T47D (cell line): ENCODE measurements at places on chromosomes 5 and 9.

DNA sequence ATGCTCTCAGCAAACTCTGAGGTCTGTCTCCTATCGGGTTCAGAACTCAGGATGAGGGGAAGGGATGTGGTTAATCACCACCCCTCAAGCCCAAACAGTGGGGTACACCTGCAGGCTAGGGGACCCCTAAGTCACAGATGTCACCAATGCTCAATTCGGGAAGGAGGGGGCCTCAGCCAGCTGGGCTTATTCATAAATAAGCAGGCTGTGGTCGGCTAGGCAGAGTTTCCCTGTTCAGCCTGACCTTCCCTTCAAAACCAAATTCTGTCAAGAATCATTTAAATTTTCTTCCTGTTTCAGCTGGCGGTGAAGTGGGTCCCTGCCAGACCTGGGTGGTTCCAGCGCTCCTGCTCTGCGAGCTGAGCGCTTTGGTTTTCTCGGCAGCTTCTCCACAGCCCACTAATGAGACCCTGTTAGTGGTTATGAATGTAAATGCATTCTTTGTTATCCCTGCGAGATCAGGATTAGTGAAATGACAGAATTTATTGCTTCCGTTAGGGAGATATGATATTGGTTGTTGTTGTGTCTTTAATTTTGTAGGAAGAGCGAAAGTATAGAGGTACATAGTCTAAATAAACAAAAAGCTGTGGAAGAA lies 68.3 kb downstream of the AK8 start:
- no peak for DNase-seq

DNA sequence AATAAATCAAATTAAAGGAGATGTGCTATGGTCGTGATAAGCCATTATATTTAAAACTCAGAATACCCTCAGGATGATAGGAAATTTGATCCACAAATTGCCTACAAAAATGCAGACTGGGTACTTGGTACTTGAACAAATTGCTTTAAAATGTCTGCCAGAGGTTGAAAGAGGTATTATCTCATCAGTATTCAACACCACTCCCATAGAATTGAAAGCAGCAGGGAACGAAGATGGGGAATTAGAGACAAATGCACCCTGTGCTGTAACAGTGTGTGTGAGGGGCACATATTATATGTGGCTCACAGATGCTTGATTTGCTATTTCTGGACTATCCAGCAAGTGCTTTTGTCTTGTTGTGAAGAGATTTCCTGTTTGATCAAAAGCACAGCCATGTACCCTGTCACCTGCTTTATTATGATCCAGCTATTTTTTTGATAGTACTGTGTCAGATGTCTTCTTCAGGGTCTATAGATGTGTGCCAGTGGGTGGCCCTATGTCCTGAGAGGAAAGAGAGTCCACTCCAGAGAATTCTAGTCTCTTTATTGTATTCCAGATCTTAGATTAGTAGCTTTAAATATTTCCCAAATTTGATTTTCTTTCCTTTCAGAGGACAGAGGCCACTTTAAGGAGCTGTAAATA lies 120.1 kb downstream of the XRCC4 start:
- DNase-seq: no peak

GRCh38 chr9:16870596-16871335 lies at the start of gene BNC2:
TSS of gene BNC2 (minus strand) at chr9:16870670. CDS start at chr9:16870648, 22 bp downstream.
- no peak for DNase-seq

- no peak for DNase-seq
Observed at GRCh38 chr9:106866243-106866642, 3.3 kb downstream of the ZNF462 start.

DNA sequence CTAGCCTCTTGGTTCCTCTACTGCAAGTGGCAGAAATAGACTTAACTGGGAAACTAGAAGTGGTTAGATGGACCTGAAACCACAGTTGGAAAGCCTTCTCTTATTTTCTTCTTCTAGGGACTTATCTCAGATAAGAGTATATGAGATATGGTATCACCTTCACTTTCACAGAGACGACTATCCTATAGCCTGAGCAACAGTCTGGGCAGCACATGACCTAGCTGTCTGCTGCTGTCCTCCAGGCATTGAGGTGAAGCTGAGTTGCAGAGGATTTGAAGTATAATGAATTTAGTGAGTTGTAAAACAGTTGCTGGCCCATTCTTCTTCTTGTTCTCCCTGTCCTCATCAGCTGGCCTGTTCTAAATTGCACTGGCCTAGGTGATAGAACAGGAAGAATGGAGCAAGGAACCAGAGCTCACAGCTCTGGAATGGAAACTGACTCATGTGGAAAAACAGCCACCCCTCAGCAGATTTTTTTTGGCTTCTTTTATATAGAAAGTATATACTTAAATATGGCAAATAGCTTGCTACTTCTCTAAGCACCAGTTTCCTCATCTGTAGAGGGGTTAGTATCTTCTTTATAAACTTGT lies 27.8 kb downstream of the RECK start:
- DNase-seq: no peak

DNA sequence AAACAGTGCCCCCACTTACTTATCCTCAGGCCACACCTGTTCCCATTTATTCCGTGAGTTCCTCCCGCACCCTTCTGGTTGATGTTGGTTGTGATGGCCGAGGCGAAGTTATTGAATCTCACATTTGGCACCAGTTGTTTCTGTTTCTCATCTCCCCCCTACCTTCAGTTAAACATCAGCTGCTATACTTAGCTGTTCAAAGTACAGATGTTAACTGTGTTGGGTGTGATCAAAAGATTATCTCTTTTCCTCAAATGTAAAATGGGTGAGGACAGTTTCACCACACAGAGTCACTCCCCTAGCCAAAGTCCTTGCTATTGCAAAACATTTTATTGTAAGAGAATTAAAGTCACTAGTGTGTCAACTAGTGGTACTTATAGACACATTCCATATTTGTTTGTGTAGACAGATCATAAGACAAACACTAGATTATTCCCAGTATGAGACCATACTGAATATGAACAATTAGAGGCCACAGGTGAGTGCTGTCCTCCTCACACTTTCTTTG lies 43.2 kb upstream of the PRSS3 start:
- DNase-seq: no peak

GRCh38 chr5:131218392-131218791 lies 45.5 kb upstream of the CDC42SE2 start:
- no peak for DNase-seq

- DNase-seq: no peak
Observed at GRCh38 chr5:124957063-124957462, 210.6 kb upstream of the ZNF608 start.

GRCh38 chr5:138595180-138595795 lies 20.1 kb upstream of the HSPA9 start:
- peak; percentile 46 for DNase-seq

DNA sequence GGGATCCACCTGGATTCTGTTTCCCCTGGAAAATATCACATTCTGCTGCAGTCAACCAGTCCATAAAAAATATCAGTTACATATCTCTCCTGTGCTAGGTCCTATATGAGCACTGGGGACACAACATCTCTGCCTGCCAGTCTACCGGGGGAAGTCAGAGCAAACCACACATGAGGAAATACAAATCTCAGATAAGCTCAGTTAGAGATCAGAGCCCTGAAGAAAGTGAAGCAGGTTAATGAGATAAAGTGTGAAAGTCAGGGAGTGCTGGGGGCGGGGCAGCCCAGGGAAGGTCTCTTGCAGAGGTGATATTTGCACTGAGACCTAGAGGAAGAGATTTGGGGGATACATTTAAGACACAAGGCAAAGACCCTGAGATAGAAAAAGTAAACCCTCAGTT lies 67.8 kb upstream of the SLC1A1 start:
- no peak for DNase-seq

DNA sequence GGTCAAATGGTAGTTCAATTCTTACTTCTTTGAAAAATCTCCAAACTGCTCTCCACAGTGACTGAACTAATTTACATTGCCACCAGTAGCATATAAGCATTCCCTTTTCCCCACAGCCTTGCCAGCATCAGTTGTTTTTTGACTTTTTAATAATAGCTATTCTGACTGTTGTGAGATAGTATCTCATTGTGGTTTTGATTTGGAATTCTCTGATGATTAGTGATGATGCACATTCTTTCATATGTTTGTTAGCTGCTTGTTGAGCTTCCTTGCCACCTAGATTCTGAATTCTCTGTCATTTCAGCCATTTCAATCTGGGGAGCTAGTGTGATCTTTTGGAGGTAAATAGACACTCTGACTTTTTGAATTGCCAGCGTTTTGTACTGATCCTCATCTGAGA lies 24.0 kb downstream of the CDK20 start:
- no peak for DNase-seq

DNA sequence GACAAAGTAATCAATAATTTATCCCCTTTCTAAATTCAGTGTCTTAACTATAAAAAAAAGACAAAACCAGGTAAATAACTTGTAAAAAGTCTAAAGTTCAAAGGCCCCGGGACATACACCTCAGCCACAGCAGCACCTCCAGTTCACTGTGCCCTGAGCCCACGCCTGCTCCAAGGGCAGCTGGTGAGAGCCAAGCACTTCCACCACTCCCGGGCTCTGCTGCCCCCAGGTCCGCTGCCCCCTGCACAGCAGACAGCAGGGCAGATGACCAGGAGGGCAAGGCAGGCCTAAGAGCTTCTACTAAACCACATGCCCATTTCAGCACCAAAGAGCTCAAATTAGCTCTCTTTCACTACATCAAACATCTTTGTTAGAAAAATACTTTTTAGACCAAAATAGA lies 91.9 kb downstream of the CAMSAP1 start:
- DNase-seq: no peak

GRCh38 chr9:79671558-79671957 lies 99.8 kb downstream of the TLE4 start:
- no peak for DNase-seq

GRCh38 chr5:53545744-53546143 lies 14.7 kb upstream of the NDUFS4 start:
- DNase-seq: no peak

DNA sequence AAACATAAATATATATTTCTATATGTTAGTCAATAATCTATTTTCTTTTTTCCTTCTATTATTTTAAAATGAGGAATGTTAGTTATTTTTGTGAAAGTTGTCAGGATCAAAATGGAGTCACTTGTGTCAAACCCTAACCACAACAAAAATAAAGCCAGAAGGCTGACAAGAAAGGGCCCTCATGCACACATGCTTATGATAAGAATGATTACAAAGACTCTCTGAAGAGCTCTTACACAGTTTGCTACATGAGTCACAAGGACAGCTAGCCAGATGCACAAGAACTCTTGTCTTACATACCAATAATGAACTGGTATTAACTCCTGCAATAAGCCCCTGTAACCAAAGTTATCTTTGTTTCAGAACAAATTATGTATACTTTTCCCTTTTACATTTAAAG lies 64.7 kb downstream of the GGTA1 start:
- DNase-seq: no peak

DNA sequence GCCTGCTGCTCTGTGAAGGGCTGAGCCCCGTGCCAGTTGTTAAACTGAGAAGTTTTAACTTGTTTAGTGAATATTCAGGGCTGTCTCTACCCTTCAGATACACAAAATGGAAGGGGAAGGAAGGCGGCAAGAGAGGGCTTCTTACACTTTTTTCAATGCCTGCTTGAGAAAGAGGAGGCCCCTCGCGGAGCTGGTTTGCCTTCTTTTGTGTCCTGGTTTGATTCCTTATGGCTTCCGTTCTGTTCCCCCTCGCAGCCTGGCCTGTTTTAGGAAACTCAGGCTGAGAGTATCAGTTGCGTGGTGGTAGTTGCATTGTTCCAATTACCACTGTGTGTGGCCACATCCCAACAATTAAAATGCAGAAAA lies 1.0 kb downstream of the FAM53C start:
- DNase-seq: peak; percentile 53

DNA sequence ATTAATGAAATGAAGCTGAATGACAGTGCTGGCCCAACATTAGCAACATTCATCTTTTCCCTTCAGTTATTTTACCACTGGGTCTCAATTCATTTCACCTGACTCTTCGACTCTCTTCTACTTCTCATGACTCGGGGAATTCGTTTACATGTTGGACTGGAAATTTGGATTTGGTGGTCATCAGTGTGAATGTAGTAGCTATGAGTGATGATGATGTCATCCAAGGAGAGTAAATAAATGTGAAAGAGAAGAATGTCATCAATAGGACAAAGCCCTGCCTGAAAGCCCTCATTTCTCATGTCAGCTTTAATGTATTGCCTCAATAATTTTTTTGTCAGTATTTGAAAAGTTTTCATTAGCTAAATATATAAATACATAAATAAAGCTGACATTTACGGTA lies 21.9 kb upstream of the CFAP95 start:
- no peak for DNase-seq

GRCh38 chr5:28254846-28255245 lies 1216.5 kb upstream of the CDH9 start:
- no peak for DNase-seq

GRCh38 chr5:100799166-100799565 lies 103.9 kb downstream of the ST8SIA4 start:
- no peak for DNase-seq

- no peak for DNase-seq
Observed at GRCh38 chr5:39171647-39172046, 47.7 kb downstream of the FYB1 start.

DNA sequence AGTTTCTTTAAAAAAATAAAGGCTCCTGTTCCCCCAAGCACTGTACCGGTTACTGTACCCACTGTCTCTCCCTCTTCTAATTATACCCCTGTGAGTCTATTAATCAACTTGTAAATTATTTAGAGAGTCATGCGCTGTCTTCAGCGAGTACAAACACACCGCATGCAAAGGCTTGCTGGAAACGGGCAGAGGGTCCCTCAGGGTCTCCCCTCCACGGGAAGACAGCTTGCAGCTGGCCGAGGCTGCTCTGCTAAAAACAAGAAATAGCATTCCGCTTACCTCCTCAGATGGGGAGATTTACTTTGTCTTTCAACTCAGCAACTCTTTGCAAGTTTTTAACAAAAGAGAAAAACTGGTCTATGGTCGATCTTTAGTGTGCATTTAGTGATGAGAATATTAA lies 71.8 kb downstream of the AK8 start:
- no peak for DNase-seq

DNA sequence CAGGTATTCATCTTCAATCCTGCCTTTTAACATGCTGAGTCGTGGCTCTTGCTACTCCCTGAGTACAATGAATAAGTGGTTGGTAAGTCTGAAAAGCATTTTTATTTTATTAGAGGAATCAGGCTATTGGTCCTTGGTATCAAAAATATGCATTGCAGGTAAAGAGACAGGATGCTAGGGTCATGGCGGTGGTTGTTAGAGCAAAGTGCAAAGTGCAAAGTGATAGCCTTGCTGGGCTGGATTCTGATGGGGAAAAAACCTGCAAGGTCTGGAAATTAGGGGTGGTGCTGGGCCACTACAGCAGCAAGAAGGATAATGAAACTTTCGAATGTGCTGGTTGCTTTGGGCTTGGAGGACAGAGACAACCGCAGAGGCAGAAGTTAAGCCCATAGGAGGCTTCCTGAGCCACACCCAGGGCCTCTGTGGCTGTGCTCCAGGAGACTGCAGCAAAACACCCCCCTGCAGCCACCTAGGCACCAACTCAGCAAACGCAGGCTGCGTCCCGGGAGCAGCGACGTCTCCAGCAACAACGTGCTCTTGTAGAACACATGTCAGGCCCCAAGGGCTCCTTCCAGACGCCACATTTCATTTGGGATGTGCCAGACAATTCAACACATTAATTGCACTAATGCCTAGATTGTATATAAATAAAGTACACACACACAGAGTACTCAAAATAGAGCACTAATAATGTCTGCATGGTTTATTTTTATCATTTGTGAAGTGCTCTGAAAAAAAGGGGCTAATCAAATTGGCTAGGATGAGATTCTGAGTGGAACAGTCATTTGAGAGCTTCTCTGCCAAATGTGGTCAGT lies 149.8 kb upstream of the RAPGEF1 start:
- DNase-seq: no peak
